ENCODE measurements at places on chromosomes 2 and 18. TPM values are rescaled to one million over a fixed set of nuclear protein-coding genes. Genes with fewer than 3 reads are reported as not detected.

The MYOM1 gene
- 0.39 TPM for total RNA-seq

The TGFA gene
- total RNA-seq, result 2.5 TPM

The PRADC1 gene
- total RNA-seq, result 17.3 TPM

The CCBE1 gene
- total RNA-seq, result 0.81 TPM

The GRB14 gene
- total RNA-seq, result not detected

The CFAP65 gene
- total RNA-seq, result not detected

The PRKAG3 gene
- not detected for total RNA-seq

The CAPN13 gene
- not detected for total RNA-seq

The ASTL gene
- total RNA-seq, result 8.1 TPM

The SPHKAP gene
- not detected for total RNA-seq

The RMDN2 gene
- total RNA-seq, result 1.4 TPM

DNA sequence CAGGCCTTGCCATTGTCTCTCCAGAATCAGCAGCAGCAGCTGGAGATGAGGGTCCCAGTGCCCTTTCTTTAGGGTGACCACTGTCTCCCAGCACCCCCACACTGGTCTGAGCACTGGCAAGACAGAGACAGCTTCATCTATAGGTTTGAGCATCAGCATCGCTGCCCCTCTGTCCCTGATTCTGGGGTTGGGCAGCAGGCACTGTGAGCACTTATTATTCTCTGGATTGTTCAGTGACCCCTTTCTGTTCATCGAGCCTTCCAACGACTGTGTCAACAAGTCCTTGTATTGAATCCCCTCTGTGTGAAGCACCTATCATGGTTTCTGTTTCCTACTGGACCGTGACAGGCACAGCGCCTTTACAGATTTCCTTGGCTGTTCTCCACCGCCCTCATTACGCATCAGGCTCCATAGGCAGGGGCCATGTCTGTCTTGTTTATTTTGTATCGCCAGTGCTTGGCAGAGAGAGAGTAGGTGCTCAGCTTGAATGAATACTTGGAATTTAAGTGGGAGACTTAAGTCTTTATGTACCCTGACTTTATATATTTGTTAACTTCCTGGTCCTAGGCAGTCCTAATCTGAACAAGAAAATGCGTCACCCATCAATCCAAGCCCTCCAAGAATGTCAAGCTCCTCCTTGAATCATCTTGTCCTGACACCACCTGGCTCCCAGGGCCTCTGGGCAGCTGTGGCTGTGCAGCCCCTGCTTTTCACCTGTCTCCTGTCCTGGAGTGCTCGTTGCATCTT lies 11.4 kb downstream of the MALL start:
- H3K27ac ChIP-seq, result no peak overlapping the region
- no peak for DNase-seq
- H3K27me3 ChIP-seq, result peaks cover 39% of the 10 kb centered on the region
- H3K4me3 ChIP-seq, result no peak overlapping the region
- no peaks in the 10 kb centered on the region for H3K36me3 ChIP-seq

DNA sequence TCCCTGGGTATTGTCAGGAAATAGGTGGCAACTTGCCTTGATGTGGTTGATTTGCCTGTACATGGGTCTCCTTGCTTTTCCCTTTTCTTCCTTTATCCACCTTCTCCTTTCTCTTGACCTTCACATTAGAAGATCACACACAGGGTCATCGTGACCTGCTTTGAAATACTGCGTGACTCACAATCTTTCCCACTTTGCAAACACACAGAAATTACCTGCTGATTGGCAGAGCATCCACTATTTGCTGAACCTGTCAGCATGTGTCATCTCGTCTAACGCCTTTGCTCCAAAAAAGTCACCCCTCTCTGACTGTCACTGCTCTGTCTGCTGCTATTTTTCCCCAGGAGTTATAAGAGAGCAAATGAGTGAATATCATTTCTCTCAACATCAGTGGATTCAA lies 60.8 kb downstream of the MYO3B start:
- peaks cover 38% of the 10 kb centered on the region for H3K27me3 ChIP-seq
- H3K36me3 ChIP-seq, result no peaks in the 10 kb centered on the region
- no peaks in the 10 kb centered on the region for H3K4me1 ChIP-seq
- no peak overlapping the region for H3K27ac ChIP-seq
- no peak for DNase-seq

- no peak for DNase-seq
- no peak overlapping the region for H3K27ac ChIP-seq
- H3K4me1 ChIP-seq, result no peaks in the 10 kb centered on the region
- no peaks in the 10 kb centered on the region for H3K36me3 ChIP-seq
Observed at GRCh38 chr18:54888933-54889332, 60.7 kb downstream of the RAB27B start.

GRCh38 chr2:39179974-39180960 lies 59.4 kb upstream of the SOS1 start:
- no peak for DNase-seq
- H3K27me3 ChIP-seq, result no peaks in the 10 kb centered on the region
- H3K4me3 ChIP-seq, result no peak overlapping the region
- H3K36me3 ChIP-seq, result no peaks in the 10 kb centered on the region
- H3K27ac ChIP-seq, result no peak overlapping the region

- no peak for DNase-seq
- no peak overlapping the region for H3K4me3 ChIP-seq
- no peak overlapping the region for H3K27ac ChIP-seq
Observed at GRCh38 chr2:38171208-38171855, 95.4 kb upstream of the CYP1B1 start.

GRCh38 chr2:83015900-83016299 lies 1443.2 kb downstream of the SUCLG1 start:
- no peaks in the 10 kb centered on the region for H3K36me3 ChIP-seq
- H3K4me1 ChIP-seq, result no peaks in the 10 kb centered on the region
- no peak overlapping the region for H3K4me3 ChIP-seq
- no peaks in the 10 kb centered on the region for H3K27me3 ChIP-seq
- no peak overlapping the region for H3K27ac ChIP-seq

GRCh38 chr2:51638811-51639210 lies 606.9 kb upstream of the NRXN1 start:
- H3K4me1 ChIP-seq, result no peaks in the 10 kb centered on the region
- no peaks in the 10 kb centered on the region for H3K27me3 ChIP-seq
- no peak for DNase-seq
- H3K36me3 ChIP-seq, result no peaks in the 10 kb centered on the region
- no peak overlapping the region for H3K27ac ChIP-seq

- H3K4me1 ChIP-seq, result no peaks in the 10 kb centered on the region
- no peaks in the 10 kb centered on the region for H3K27me3 ChIP-seq
- H3K4me3 ChIP-seq, result no peak overlapping the region
- no peak overlapping the region for H3K27ac ChIP-seq
- H3K36me3 ChIP-seq, result no peaks in the 10 kb centered on the region
Observed at GRCh38 chr18:69161383-69162028, 239.2 kb upstream of the DOK6 start.

DNA sequence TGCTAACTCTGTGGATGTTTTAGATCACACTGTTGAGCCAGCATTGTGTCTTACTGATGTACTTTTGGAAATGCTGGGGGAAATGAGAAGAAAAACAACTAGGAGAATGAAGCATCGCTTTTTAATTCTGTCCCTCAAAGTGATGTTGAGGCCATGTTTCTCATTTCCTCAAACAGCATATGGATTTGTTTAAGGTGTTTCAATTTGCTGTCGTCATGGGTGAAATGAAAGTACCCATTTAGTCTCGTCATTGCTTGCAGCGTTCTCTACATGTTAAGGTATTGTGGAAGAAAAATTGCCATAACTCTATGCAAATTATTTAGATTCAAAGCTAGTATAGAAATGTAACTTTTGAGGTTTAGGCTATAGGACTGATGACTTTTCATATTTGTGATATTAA lies 151.3 kb downstream of the KCTD1 start:
- H3K4me3 ChIP-seq, result no peak overlapping the region
- no peak for DNase-seq
- no peak overlapping the region for H3K27ac ChIP-seq
- H3K36me3 ChIP-seq, result no peaks in the 10 kb centered on the region
- H3K27me3 ChIP-seq, result no peaks in the 10 kb centered on the region
- no peaks in the 10 kb centered on the region for H3K4me1 ChIP-seq

DNA sequence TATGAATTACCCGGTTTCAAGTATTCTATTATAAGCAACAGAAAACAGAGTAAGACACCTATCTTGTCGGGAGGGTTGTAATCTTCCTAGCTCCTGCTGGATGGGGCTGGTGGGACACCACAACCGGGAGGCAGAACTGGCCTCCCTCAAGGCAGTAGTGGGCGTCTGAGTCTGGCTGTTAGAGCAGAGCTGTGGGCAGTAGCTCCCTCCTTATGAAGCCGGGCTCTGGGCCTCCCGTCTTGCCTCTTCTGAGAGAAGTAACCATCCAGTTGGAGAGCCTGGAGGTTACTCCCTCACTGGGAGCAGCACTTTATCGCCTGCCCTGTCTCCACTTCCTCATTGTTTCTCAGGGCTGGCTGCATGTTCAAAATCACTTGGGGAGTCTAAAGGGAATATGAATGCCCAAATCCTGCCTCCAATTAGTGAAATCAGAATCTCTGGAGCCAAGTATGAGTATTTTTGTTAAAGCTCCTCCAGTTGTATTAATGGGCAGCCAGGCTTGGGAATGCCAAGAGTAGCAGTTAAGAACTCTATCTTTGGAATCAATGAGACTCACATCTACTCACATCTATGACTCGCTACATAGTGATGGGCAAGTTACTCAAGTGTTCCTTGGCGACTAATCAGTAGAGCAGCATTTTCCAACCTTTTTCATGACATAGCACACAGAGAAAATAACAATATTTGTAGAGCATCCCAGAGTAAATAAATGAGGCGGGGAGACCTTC lies 27.3 kb upstream of the NRP2 start:
- no peaks in the 10 kb centered on the region for H3K27me3 ChIP-seq
- no peak overlapping the region for H3K27ac ChIP-seq
- H3K4me1 ChIP-seq, result peaks cover 12% of the 10 kb centered on the region
- no peak for DNase-seq
- no peak overlapping the region for H3K4me3 ChIP-seq

- peaks cover 12% of the 10 kb centered on the region for H3K4me1 ChIP-seq
- no peak for DNase-seq
- no peaks in the 10 kb centered on the region for H3K27me3 ChIP-seq
- H3K27ac ChIP-seq, result no peak overlapping the region
- H3K4me3 ChIP-seq, result no peak overlapping the region
Observed at GRCh38 chr2:181008407-181008806, 28.0 kb downstream of the UBE2E3 start.

DNA sequence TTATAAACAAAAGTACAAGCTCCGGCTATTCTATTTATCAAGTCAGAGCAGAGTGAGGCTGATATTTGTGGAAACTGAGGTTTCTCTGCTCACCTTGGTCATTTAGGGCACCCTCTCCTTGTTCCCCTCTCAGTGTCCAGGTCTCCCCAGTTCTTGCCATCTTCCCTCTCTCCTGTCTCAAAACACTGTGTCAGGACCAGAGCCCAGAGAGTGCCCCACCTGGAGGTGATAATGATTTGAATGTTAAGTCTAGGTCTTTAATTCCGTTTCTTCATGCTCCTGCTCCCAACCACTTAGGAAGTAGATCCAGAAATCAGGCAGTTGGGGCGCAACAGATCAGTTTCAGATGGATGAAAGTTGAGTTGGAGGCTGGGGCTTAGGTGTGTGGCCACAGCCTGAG lies 9.2 kb upstream of the ADCY3 start:
- no peaks in the 10 kb centered on the region for H3K36me3 ChIP-seq
- no peaks in the 10 kb centered on the region for H3K27me3 ChIP-seq

- peaks cover 56% of the 10 kb centered on the region for H3K27me3 ChIP-seq
- DNase-seq, result no peak
- peaks cover 23% of the 10 kb centered on the region for H3K4me1 ChIP-seq
- no peak overlapping the region for H3K27ac ChIP-seq
- H3K4me3 ChIP-seq, result no peak overlapping the region
- no peaks in the 10 kb centered on the region for H3K36me3 ChIP-seq
Observed at GRCh38 chr2:37340637-37341036, 3.8 kb upstream of the QPCT start.

- no peaks in the 10 kb centered on the region for H3K27me3 ChIP-seq
- DNase-seq, result no peak
- no peaks in the 10 kb centered on the region for H3K36me3 ChIP-seq
- H3K27ac ChIP-seq, result no peak overlapping the region
Observed at GRCh38 chr2:150424406-150424805, 63.1 kb downstream of the RND3 start.

GRCh38 chr2:217858519-217859491 lies 144.0 kb downstream of the TNS1 start:
- no peaks in the 10 kb centered on the region for H3K4me1 ChIP-seq
- H3K36me3 ChIP-seq, result no peaks in the 10 kb centered on the region
- no peak overlapping the region for H3K27ac ChIP-seq
- DNase-seq, result no peak

GRCh38 chr2:69385443-69386151 lies 1.4 kb downstream of the GFPT1 start:
- peak overlapping the region; percentile 91 for H3K27ac ChIP-seq
- H3K36me3 ChIP-seq, result no peaks in the 10 kb centered on the region
- no peaks in the 10 kb centered on the region for H3K27me3 ChIP-seq
- H3K4me1 ChIP-seq, result peaks cover 65% of the 10 kb centered on the region

DNA sequence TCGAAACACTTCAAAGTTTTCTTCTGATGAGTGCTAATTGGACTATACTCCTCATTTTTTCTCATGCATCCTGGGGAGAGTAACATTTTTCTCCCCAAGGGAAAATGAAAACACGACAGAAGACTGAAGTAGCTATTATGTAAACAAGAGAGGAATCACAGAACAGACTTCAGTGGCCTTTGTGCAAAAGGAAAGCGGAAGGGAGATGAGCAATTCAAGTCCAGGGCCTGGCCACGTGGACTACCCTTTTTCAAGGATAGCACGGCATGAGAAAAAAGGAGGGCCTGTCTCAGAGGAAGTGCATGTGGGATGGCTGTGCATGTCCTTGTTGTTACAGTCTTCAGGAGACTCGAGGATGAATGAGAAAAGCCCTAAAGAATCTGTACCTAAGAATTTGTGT lies 43.8 kb upstream of the KCNE4 start:
- peaks cover 12% of the 10 kb centered on the region for H3K27me3 ChIP-seq
- no peaks in the 10 kb centered on the region for H3K36me3 ChIP-seq
- H3K27ac ChIP-seq, result no peak overlapping the region

DNA sequence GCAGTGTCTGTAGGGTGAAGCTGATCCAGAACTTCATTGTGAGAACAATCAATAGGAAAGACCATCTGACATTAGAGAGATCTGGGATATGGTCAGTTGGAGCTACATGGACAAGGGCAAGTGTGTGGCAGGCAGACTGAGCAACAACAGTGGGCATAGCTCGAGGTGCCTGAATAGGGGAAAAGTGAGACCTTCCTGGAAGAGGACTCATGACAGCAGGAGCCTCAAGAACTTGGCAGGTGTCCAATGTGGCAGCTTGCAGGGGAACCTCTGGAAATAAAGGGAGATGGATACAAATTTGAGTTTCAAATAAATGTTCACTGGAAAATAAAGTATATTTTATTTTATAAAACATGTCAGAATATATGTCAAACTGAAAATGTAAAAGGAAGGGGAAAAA lies 117.9 kb downstream of the TANC1 start:
- H3K4me1 ChIP-seq, result peaks cover 30% of the 10 kb centered on the region
- H3K27ac ChIP-seq, result no peak overlapping the region
- H3K27me3 ChIP-seq, result no peaks in the 10 kb centered on the region
- no peaks in the 10 kb centered on the region for H3K36me3 ChIP-seq
- no peak overlapping the region for H3K4me3 ChIP-seq
